G401 (cell line): ENCODE measurements at places on chromosomes 3 and 15.
A peak's percentile ranks its signal among the peaks of the same experiment; 100 is the strongest.

DNA sequence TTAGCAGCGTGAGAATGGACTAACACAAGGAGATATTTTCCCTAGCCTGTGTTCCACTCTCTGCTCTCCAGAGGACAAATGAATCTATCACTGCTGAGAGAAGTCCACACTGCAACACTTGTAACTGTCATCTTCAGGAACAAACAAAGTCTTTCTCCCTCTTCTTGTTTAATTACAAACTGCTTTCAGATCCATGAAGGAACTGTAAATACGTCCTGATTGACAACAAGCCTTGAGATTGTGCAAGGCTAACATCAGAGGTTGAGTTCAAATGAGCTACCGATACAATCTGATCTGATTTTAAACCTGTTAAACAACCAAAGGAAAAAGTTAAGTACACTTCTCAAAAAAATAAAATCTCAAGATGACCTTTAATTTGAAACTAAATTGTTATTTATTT, 638.8 kb upstream of the ADAMTS9 start:
- no peak for DNase-seq

DNA sequence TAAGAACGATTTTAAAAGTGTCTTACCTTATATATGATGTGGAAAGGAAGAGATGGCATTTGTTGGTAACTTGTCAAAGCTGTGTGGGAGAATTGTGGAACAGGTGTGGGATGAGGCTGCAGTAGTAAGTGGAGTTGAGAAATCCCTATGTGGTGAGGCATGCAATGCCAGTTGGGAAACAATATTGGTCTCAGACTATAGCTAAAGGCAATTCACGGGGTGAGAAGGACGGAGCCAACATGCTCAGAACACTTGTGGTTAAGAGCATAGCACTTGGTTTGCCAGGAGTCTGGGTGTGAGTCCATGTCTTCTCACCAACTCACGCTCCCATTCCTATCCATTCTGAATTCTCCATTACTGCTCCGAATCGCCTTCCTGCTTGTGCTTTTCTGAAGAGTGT, 615.6 kb upstream of the ADAMTS9 start:
- no peak for DNase-seq

DNA sequence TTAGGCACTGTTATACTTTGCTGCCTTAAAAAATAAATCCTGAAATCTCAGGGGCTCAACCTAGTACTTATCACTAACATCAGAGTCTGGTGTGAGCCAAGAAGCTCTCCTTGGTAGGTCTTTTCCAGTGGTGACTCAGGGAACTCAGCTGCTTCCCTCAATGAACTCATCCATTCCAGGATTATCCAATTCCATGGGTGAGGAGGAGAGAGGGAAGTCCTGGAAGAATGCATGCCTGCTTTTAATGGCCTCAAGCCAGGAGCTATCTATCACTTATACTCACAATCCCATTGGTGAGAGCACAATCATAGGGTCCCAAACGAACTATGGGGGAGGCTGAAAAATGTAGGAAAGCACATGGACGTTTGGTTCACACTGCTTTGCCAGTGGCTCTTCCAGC, 113.6 kb downstream of the POLR2M start:
- no peak for DNase-seq

- no peak for DNase-seq
Observed at GRCh38 chr15:76073554-76073953, 13.8 kb downstream of the TMEM266 start.

- peak; percentile 10 for DNase-seq
Observed at GRCh38 chr3:62242831-62243509, 130.4 kb downstream of the FEZF2 start.

DNA sequence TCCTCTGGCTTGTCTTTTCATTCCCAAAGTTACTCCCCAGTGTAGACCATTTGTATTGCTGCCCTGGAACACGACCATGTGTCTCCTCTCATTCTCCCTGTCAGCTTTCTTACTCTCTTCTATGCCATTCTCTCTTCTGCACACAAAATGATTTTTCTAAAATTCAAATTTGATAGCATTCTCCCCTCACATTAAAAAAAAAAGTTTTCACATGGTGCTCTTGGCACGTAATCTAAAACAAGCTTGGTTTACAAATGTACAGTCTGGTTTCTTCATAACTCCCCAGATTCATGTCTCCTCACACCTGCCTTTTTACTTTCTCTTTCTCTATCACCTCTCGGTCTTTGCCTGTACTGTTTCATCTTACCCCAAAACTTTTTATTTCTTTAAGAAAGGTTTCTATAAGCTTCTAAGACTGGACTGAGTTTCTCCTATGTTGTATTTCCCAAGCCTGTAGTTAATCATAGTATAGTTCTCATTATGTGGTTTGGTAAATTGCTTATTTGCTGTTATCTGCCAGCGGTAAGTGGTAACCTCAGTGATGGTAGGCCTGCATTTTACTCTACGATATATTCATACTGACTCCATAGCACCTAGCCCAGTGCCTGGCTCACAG, 31.2 kb downstream of the BCHE start:
- no peak for DNase-seq

GRCh38 chr15:49255966-49256759, 86.1 kb downstream of the GALK2 start:
- no peak for DNase-seq

DNA sequence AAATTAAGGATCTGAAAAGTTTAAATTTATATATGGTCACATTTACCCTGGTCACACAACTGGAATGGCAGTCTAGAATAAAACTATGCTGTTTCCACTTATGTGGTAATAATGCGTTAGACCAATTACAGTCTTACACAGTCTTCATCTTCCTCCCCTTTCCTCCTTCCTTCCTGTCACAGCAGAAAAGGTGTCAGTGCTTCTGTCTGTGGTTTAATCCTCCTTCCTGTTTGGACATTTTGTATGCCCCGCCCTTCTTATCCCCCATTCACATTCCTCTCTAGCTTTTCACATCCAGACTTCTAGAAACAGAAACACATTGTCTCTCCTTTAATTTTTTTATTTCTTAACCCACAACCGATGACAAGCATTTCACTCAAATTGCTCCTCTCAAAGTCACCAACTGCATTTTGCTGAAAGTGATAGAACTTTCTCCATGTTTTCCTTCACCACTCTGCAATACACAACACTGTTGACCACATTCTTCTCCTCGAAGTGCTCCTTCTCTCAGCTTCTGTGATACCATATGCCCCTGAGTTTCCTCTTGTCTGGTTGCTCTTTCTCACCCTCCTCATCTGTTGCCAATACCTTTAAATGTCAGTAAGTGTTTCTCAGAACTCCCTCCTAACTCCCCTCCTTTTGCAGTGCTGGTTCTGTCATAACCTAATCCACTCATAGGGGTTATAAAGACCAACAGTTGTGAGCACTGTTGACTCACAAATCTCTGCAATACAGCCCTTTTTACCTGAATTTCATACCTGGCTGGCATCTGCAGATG, 271.6 kb downstream of the UBE2E2 start:
- no peak for DNase-seq

- peak; percentile 62 for DNase-seq
Observed at GRCh38 chr3:84961521-84962255, 2.9 kb downstream of the CADM2 start.

DNA sequence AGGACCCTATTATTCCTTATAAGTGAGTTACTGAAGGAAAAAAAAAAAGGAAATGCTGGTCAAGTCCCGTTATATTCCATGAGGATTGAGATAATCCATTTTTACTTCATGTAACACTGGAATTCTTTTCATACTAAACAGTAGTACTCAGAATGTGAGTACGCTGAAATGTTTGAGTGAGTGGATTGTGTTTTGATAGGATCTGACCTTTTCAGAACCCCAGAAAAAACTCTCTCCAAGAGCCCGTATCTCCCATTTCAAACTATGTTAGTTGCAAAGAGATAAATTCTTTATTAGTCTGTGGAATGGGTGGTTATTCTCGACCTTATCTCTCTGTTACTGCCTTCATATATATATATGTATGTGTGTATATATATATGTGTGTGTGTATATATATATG, 2.5 kb upstream of the LPP start:
- DNase-seq, result no peak

DNA sequence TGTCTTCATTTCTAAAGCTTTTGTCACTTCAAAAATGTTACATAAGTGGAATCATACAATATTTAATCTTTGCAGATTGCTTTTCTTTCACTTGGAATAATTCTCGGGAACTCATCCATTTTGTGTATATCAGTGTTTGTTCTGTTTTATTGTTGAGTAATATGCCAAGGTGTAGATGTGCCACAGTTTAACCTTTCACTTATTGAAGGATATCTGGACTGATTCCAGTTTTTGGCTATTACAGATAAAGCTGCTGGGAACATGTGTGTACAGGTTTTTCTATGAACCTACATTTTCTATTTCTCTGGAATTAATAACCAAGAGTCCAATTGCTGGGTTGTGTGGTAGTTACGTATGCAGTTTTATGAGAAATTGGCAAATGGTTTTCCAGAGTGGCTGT, 334.9 kb downstream of the PTPRG start:
- no peak for DNase-seq

- no peak for DNase-seq
Observed at GRCh38 chr3:135155228-135155627, 360.2 kb downstream of the EPHB1 start.

GRCh38 chr3:33105341-33105948, 8.4 kb upstream of the CRTAP start:
- no peak for DNase-seq

- no peak for DNase-seq
Observed at GRCh38 chr3:58243976-58244585, 6.5 kb downstream of the ABHD6 start.

DNA sequence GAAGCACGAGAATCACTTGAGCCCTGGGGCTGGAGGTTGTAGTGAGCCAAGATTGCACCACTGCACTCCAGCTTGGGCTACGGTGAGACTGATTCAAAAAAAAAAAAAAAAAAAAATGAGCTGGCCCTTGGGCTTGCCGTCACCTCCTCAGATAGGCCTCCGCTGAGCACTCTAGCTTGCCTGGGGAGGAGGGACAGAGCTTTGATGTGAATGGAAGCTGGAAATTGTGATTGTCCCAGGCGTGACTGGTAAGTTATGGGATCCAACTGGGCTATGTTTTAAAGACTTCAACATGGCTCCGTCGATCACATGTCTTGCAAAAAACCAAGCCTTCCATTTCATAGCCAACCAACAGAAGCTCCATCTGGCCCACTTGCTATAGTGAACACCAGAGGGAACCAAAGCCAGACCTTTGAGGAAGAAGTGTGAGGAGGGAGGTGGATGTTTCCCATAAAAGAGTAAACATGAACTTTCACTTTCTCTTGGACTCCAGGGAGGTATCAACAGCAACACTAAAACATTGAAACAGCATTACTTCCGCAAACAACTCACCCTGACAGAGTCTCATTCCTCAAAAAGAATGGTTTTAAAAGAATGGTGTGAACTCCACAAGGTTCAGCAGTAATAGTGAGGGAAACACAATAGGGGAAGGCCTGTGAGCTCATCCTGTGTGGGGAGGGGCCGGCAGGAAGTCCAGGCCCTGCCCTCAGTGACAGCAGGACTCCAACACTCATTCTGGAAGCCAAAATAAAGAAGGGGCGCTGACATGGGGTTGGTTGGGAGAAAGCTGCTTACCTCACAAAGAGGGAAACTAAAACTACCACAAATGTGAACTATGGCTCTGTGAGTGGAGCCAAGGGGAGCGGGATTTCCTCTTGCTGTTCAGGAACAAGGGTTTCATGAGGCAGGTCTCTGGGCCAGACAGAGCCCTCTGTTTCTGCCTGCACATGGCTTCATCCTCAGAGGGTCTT, 59.2 kb upstream of the IL12A start:
- DNase-seq, result peak; percentile 7

GRCh38 chr3:13157986-13158385, 84.8 kb upstream of the IQSEC1 start:
- no peak for DNase-seq

DNA sequence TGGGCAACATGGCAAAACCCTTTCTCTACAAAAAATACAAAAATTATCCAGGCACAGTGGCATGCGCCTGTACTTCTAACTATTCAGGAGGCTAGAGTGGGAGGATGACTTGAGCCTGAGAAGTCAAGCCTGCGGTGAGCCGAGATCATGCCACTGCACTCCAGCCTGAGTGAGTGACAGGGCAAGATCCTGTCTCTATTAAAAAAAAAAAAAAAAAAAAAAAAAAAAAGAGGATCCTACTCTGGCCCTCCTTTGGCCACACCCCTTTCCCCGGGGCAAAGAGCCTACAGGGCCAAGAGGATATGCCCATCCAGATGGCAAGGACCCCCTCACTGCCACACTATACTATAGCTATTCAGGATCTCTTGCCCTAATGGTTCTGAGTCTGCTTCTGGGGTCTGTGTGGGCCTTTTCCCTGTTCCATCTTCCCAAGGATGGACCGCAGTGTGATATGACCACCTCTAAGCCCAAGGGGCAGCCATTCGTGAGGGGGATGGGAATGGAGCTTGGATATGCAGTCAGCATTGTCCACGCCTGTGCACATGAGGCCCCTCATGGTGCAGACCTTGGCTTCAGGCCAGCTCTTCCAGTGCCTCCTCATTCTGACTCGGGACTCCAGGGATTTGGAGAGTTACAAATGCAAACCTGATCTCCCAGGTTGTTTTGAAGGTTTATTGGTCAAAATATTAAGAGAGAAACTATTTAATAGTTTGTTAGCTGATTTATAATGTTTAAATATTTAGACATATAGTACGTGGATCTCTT, 7.3 kb downstream of the TYRO3 start:
- no peak for DNase-seq

- DNase-seq, result peak; percentile 66
Observed at GRCh38 chr3:172203522-172204258, 164.3 kb downstream of the FNDC3B start.

DNA sequence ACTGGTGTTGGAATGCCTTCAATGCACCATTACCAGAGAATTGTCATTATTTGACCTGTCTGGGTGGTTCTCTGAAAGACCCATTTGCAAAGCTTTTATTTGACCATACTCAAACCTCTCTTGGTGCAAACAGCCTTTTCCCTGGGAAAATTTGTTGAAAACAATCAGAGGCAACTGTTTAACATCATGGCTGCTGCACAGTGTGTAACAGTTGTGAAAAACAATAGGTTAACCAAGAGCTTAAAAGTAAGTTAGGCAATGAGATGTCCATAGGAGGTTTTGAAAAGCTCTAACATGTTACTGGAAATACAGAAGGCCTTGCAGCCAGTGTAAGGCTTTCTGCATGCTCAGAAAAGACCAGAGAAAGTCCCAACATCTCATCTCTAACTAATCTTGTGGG, 18.9 kb downstream of the SPINK8 start:
- no peak for DNase-seq

DNA sequence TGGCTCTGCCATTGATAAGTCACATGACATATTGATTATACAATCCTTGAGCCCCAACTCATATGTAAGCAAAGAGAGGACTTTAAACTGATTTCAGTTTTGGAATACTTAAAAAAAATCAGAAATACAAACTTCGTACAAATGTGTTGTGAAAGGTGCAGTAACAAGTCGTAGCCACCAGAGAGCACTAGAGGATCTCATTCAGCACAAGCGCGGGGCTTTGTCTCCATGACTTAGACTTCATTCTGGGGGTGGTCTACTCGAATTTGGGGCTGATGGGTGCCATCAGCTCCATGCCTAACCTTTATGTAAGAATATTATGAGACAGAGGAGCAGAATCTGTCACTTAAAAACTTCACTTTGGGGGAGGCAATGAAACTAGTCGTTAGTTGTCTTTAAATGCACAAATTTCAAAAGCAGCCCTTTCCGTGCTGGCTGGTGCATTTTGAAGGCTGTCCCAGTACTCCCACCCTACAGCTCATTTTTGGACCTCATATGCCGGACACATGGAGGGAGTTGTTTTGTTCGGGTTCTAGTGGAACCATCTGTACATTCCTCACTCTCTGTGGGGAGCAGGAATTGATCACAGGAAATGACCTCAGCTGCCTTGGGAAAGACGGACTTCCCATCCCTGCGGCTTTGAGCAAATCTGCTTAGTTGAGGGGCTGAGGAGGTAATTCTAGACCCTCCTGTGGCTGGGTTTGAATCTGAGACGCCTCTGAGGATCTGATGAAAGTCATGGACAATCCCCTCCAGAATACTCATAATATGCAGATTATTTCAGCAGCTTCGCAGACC, 27.5 kb upstream of the MASP1 start:
- DNase-seq, result peak; percentile 57
